ENCODE measurements at places on chromosomes 11 and 22.
A peak's percentile ranks its signal among the peaks of the same experiment; 100 is the strongest.

- DNase-seq = peak; percentile 8
Observed at GRCh38 chr22:25172153-25172552, 27.5 kb upstream of the CRYBB3 start.

GRCh38 chr11:66877588-66878385 is 20.9 kb downstream of the LRFN4 start:
- peak; percentile 78 for DNase-seq

- peak; percentile 70 for DNase-seq
Observed at GRCh38 chr11:118607401-118608359, at the start of gene PHLDB1. Gene PHLDB1 (plus strand): TSS chr11:118607615. CDS start chr11:118613837, 6,222 bp downstream.

DNA sequence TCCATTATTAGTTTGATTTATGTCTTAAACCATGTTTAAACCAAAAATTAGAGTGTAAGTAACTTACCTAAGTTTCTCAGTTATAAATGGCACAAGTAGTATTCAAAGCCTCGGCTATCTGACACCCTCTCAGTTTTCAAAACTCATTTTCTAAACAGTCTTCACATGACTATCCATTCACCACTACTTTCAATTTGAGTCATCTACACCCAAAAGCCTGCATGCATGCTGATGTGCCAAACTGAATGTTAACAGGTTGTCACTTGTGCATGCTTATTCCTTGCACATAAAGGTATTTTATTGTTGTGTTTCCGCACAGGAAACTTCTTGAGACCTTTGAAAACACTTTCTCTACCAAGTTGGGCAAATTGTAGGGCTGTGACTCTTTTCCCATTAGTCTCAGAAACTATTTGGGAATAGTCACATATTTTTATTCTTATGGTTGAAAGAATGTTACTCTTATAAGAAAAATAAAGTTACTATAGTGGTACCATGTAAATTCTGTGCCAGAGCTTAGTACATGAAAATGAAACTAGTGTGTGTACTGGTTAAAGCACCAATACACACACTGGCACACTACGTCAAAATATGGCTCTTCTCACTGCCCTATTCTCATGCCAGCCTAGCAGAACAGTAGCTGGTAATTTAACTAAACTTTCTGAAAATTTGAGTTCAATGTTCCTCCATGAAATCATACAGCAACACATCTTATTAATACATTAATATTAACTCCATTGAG is 2.2 kb upstream of the OR51E2 start:
- no peak for DNase-seq

GRCh38 chr22:50190182-50190940 is 4.6 kb downstream of the TRABD start:
- DNase-seq = peak; percentile 67

- DNase-seq = no peak
Observed at GRCh38 chr11:77072851-77073327, 6.1 kb downstream of the CAPN5 start.

DNA sequence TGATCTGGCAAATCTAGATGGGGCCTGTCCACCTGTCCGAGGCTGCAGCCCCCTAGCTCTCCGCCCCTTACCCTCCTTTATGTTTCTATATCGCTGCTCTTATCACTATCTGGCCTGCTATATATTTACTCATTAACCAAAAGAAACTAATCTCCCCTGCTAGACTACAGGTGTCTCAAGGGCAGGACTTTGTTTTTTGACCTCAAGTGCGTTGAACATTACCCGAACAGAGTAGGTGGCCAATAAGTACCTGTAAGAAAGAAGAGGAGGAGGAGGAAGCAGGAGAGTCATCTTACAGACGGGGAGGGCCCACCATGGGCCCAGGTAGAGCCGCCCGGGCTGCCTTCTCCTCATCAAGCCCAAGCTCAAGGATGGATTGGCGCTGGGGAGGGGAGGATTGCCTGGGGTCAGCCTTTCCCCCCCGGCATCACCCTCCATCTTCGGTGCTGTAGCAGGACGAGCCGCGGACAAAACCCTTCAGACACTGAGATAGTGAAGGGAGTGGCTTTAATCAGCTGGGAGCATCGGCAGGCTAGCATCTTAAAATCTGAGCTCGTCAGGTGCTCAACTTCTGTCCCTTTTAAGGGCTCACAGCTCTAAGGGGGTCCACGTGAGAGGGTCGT is 1.2 kb upstream of the P2RY6 start:
- no peak for DNase-seq

DNA sequence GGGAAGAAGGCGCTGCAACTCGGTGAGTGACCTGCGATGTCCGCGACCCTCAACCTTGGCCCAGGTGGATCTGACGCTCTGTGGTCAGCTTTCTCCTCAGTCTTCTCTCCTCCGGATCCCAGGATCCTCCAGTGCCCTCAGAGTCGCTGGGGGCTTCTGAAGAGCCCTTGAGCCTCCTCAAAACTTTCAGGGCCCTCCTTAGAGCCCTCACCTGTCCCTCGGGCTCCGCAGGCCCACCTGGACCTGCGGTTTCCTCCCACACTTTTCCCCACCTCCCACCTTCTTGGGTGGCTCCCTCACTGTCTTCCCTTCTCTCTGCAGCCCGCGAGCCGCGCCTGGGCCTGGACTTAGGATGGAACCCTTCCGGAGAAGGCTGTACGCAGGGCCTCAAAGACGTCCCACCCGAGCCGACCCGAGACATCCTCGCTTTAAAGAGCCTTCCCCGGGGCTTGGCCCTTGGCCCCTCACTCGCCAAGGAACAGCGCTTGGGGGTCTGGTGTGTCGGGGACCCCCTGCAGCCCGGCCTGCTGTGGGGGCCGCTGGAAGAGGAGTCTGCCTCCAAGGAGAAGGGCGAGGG is 335 bp downstream of the ZNF408 start:
- DNase-seq = no peak

DNA sequence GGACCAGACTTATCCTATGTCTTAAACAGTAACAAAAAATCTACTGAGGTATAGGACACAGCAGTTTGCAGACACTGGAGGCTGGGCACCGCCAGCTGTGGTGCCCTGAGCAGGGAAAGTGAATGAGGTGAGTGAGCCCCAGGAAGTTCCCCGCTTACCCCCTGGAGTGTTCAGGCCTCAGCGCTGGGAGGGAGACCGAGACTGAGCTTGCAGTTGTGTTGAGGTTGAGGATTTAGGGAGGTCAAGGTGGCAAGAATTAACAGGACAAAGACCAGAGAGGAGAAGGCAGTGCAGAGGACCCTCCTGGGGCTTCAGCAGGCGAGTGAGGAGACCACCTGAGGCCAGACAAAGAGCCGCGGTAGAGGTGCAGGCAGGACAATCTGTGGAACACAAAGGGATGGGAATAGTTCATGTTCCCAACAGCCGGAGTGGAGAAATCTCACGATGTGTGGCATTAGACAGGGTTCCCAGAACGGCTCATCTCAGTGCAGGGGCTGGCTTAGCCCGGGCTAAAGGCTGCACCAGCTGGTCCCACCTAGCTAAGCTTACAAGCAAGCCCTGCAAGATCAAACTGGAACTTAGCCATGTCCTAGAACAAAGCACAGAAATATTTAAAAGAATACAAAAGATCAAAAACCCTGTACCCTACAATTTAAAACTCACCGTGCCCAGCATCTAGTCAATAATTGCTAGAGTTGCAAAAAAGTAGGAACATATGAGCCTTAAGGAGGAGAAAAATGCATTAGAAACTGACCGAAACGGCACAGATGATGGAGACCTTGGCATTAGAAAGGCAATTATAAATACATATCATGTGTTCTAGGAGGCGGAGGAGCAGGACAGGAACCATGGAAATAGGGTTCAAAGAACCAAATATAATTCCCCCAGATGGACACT is 47.4 kb upstream of the PITPNB start:
- DNase-seq = no peak

- no peak for DNase-seq
Observed at GRCh38 chr11:11309906-11310305, 43.1 kb downstream of the CSNK2A3 start.

GRCh38 chr22:42902875-42903510 is 45.9 kb upstream of the ARFGAP3 start:
- peak; percentile 76 for DNase-seq

GRCh38 chr11:12234221-12234620 is 123.8 kb downstream of the MICAL2 start:
- DNase-seq = peak; percentile 71

- no peak for DNase-seq
Observed at GRCh38 chr11:3093281-3094191, 36.3 kb upstream of the CARS1 start.

- DNase-seq = peak; percentile 50
Observed at GRCh38 chr22:24803064-24803542, 2.9 kb upstream of the SGSM1 start.

All from choroid plexus epithelial cell (primary cell).